ENCODE measurements at places on chromosomes 12 and 14. TPM values are rescaled to one million over a fixed set of nuclear protein-coding genes. Genes with fewer than 3 reads are reported as not detected.

DNA sequence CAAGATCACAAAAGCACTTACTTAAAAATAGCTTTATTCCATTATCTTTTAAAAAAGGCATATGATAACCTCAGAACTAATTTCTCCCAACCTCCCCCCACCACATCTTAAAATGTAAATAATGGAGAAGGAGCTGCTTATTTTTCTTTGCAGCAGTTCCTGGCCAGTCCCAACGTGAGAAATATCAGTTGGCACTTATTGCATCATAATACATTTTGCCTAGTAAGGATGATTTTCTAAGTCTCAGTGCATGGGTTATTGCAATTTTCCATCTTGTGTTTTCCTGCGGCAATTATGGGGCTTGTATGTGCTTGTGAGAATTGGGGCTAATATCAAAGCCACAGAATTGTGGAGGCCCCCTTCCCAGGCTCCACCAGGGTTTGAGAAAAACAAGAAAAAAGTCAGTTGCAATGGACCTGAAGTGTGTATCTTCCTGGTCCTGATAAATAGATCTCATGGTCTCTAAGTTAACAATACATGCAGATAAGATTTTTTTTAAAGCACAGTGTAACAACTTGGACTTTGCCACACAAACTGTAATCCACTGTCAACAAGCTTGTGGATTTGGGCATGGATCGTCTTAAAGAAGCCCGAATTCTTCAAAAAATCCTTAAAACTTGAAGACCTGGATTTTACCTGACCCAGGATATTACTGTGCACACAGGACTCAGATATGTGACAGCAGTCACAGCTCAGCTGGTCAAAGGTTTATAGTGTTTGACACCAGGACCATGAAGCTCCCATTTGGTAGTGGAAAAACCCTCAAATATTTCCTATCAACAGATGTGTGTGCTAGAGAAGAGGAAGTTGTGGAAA lies 2.8 kb upstream of the WSB2 start:
- H3K4me1 ChIP-seq = peaks cover 9% of the 10 kb centered on the region
- H3K4me3 ChIP-seq = no peak overlapping the region
- no peaks in the 10 kb centered on the region for H3K36me3 ChIP-seq
- no peaks in the 10 kb centered on the region for H3K27me3 ChIP-seq

Gene TMPRSS12
- not detected for total RNA-seq

DNA sequence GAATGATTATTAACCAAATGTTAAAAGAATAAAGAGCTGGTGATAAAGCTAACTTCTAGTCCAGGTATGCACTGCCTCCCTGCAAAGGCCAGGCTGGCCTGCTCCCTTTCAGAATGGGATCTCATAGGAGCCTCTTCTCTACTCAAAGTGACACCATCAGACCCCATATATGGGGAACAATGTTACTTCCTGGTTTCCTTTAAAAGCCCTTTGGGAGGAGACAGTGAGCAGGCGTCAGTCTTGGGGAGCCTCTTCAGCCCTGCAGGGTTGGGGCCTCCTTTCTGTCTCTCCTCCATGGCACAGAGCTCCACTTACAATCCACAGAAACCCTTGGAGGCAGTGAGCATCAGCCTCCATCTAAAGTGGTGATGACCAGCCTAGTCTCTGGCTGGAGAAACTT lies 17.3 kb upstream of the GPRC5A start:
- DNase-seq = no peak
- H3K27ac ChIP-seq = no peak overlapping the region
- H3K36me3 ChIP-seq = no peaks in the 10 kb centered on the region
- H3K4me1 ChIP-seq = no peaks in the 10 kb centered on the region
- H3K27me3 ChIP-seq = no peaks in the 10 kb centered on the region

- no peak overlapping the region for H3K4me3 ChIP-seq
- H3K27me3 ChIP-seq = no peaks in the 10 kb centered on the region
- no peaks in the 10 kb centered on the region for H3K36me3 ChIP-seq
Observed at GRCh38 chr12:7373226-7373625, 69.4 kb downstream of the ACSM4 start.

DNA sequence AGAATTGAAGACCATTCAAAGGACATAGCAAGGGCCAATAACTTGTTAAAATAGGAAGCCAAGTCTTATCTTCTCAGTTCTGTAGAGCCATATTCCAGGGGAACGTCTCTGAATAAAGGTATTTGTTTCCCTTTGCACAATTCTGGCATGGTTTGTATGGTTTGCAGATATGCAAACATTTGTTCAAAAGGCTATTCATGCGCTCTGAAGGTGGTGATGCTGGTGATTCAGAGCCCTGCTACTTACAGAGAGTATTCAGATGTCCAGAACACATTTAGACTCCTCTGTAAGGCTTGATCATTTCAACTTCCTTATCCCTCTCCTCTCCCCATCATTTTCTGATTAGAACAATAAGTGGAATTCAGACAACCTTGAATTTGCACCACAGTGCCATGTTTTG lies 35.9 kb downstream of the SLC4A8 start:
- H3K4me1 ChIP-seq = no peaks in the 10 kb centered on the region
- no peak for DNase-seq
- H3K27me3 ChIP-seq = no peaks in the 10 kb centered on the region

Measured in lung (tissue), 17 donors.